IPS DF 6.9 (cell line): ENCODE measurements at places on chromosomes 4 and X.

GRCh38 chr4:6688879-6689505, 4.7 kb upstream of the S100P start:
- no peak for DNase-seq

GRCh38 chr4:155629183-155629825, 37.3 kb upstream of the GUCY1A1 start:
- no peak for DNase-seq

GRCh38 chrX:10032147-10032546, 65.0 kb downstream of the CLDN34 start:
- no peak for DNase-seq

DNA sequence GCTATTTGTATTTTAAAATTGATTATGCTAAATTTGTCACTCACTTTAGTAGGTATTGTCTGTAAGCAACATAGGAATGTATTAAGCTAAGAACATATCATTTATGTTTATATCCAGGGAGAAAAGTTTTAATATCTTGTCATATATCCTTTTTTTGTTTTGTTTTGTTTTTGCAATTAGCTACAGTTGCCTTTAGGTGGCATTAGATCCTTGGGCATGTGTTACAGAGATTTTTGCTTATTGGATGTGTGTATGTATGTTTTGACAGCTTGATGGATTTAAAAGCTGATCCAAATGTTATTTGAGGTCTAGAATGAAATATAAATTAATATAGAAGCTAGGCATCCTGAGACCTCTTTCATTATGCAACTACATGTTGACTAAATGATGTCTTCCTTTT, 36.1 kb upstream of the OTUD4 start:
- DNase-seq, result no peak

- DNase-seq, result no peak
Measured at GRCh38 chr4:6327220-6327917, 57.7 kb downstream of the WFS1 start.

DNA sequence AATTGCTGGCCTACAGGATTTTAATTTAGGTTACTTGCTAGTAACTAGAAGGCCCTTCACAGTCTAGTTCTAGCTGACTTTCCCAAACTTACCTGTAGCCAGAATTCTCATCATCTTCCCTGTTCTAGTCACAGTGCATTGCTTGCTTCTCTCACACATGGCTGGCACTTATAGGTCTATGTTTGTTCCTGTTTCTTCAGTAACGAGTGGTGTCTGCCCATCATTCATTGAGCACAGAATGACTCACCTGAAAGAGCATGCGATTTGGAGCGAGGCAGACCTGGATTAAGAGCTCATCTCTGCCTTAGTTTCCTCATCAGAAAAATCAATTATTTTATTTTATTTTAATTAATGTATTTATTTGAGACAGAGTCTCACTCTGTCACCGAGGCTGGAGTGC, 201.7 kb upstream of the ANK2 start:
- no peak for DNase-seq

DNA sequence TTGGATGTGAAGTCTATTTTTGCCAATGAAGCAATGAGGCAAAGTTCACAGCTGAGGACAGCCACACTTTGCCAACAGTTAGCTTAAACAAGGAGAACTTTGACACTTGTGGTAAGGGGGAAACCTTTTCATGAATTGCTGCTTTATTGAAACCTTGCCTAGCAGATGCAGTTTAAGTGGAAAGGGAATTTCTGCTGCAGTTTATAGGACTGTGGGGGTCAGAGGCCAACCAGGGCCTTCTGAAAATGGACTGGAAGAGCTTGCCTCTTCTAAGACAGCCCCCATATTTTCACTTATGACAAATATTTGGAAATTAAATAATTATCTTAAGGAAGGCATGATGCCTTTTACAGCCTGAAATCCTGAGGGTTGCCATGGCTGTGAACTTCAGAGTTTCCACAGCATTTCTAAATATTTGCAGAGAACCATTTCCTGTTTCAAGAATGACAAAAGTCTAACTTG, 550.3 kb downstream of the RAB28 start:
- DNase-seq, result no peak

DNA sequence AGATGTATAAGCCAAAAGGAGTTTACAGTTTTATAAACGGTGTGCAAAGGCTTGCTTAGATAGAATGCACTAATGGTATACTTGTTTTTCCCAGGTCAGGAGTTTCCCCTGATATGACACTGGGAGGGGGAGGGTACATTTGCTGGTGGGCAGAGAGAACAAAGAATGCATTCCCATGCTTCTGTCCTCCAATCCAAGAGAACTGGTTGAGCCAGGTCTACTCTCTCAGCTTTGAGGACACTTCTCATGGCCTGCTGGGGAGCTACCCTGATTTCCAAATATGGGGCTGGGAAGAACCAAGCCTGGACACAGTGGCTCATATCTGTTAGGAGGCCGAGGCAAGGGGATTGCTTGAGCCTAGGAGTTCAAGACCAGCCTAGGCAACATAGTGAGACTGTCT, 3.3 kb upstream of the GPC4 start:
- DNase-seq, result no peak

- DNase-seq, result no peak
Measured at GRCh38 chrX:40663880-40664630, 16.7 kb upstream of the CXorf38 start.

DNA sequence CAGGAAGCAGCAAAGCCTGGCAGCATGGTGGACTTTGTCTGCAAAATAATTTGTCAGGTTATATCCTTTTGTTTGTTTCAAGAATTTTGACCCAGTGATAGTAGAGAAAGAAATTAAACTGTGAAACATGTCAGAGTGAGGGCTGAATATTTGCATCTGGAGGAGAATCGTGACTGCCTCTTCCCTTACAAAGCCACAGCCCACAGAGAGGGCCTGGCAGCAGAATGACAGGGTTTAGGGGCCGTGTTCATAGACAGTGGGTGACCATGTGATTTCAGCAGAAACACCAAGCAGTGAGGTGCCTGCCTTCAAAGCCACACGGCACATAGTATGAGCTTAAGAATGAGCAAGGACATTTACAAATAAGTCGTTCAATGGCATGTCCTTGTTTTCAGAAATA, 24.4 kb upstream of the PLAC8 start:
- DNase-seq, result no peak

DNA sequence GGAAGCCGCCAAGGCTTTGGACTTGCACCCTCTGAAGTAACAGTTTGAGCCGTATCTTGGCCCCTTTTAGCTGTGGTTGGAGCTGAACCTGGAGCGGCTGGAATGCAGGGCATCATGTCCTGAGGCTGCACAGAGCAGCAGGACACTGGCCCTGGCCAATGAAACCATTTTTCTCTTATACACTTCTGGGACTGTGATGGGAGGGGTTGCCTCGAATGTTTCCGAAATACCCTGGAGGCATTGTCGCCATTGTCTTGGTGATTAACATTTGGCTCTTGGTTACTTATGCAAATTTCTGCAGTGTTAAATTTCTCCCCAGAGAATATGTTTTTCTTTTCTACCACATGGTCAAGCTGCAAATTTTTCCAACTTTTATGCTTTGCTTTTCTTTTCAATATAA, 137.2 kb downstream of the MAGEC1 start:
- DNase-seq, result no peak

- no peak for DNase-seq
Measured at GRCh38 chr4:32394255-32394654, 1674.1 kb downstream of the PCDH7 start.

- no peak for DNase-seq
Measured at GRCh38 chrX:72102760-72103159, 29.0 kb downstream of the RTL5 start.

GRCh38 chr4:122516376-122516775, 59.9 kb upstream of the IL2 start:
- no peak for DNase-seq

- DNase-seq, result no peak
Measured at GRCh38 chr4:177116161-177116560, 193.5 kb upstream of the NEIL3 start.

- no peak for DNase-seq
Measured at GRCh38 chr4:102687373-102687981, 73.3 kb downstream of the MANBA start.

DNA sequence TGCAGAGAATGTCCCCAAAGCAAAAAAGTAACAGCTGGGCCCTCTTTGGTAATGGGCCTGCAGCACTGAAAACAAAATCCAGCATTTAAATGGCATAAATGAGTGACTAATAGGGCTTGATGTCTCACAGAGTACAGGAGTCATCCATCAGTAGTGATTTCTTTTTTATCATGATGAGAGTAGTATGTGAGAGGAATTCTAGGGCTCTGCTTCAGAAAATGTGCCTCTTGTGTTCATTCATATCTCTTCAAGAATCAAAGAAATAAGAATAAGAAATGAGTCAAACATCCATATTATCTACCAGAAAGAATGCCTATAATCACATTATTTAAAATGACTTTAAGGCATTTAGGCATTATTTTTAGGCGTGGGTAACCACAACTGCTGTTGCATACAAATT, 792.9 kb upstream of the HTR2C start:
- DNase-seq, result no peak

DNA sequence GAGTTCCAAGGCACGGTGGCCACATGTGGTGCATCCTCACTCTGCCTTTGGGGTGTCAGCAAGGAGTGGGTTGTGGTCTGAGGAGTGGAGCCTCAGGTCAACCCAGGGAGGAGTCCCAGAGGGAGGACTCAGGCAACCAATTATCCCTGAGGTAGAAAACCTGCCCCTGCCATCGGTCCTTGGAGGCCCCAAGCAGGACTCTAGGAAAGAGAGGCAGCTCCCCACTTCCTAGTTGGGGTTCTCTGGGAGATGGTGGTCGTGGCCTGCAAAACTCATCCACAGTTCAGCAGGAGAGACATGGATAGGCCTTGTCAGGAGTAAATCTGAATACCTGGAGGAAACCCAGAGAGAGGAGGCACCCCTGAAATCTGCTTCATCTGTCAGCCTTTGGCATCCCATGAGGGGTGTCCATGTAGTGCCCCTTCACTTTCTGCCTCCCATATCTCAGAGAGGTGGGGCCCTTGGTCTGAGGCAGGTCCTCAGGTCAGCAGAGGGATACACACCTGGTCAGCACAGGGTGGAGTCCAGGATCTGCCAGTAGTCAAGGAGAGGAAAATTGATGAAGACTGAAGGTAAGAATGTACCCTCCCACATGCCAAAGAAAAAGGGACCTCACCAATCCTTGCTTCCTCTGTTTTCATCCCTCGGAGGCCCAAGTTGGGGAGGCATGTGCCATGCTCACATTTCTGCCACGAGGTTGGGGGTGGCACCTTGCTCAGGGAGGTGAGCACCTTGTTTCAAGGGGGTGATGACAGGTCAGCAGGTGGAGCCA, 1.6 kb downstream of the MAGEA11 start:
- no peak for DNase-seq

DNA sequence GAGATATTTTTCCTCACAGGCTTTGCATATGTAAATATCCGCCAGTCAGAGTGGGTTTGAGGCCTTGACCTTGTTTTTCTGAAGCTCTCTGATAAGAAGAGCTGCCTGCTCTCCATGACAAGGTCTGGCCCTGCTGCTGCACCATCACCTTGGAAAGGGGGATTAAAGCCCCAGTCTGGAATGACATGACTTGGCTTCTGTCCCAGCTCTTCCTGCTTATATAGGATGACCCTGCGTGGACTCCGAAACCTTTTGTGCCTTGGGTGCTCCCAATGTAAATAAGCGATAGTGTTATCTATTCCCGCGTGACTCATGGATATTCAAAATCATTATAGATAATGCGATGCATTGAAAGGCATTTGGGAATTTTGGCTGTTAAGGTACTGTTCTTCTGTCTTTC, 139.3 kb downstream of the BMPR1B start:
- DNase-seq, result no peak

GRCh38 chr4:71713611-71714203, 70.2 kb downstream of the GC start:
- no peak for DNase-seq

DNA sequence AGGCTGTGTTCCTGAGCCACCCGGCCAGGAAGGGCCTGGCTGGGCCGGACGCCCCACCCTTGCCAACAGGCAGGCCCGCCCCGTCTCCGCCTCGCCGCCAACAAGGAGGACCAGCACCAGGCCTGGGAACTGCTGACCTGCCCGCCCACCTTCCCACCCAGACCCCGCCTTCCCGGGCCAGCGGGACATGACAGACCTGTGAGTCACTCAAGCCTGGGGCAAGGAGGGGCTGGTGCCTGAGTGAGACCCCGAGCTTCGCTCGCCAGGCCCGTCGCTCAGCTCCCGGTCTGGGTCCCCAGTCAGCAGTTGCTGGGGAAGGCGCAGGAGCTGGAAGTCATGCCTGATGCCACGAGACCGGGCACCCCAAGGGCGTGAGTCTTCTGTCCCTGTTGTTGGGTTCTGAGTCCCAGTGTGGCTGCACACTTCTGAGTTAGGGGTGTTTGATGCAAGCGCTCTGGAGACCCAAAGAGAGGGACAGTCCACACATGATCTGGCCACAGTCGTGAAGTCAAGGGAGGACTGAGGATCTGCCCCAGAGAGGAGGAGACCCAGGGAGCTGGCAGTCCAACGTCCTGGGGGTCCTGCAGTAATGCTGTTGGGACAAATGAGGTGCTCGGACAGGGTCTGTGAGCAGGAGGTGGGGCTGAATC, at the start of gene DNASE1L1:
TSS of gene DNASE1L1 (minus strand) at position 33 of the 650 bp plus-strand sequence. CDS start 3,686 bp downstream, outside the sequence.
- no peak for DNase-seq

GRCh38 chrX:118974088-118974907, at the start of gene LONRF3:
Gene LONRF3 (plus strand): TSS chrX:118974618. CDS start chrX:118974781, 163 bp downstream.
- no peak for DNase-seq

DNA sequence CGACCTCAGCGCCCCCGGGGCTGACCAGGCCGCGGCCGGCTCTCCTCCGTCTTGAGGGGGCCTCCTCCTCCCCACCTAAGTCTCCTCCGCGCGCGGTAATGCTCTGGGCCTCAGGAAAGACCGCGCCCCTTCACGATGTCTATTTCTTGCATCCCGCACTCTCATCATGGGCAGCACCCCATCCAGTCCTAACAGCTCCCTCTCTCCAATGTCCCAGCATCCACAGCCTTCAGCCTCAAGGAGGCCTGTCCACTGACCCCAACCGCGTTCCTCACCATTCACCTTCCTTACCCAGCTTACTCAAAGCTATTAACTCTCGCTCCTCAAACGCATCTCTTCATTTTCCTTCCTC, 77.5 kb downstream of the MAGED4 start:
- DNase-seq, result no peak

DNA sequence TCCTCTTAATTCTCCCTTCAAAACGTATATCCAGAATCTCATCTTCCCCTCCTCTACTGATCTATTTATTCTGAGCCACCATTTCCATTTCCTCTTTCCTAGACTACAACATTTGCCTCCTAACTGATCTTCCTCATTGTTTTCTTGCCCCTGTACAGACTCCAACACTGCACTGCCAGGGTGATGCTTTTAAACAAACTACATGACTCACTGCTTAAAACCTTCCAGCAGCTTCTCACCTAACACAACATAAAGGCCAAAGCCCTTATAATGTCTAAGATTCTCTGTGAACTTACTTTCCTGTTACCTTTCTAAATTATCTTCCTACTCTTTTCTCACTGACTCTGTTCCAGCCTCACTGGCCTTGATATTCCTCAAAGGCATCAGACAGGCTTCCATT, 161.0 kb upstream of the HS3ST1 start:
- no peak for DNase-seq

DNA sequence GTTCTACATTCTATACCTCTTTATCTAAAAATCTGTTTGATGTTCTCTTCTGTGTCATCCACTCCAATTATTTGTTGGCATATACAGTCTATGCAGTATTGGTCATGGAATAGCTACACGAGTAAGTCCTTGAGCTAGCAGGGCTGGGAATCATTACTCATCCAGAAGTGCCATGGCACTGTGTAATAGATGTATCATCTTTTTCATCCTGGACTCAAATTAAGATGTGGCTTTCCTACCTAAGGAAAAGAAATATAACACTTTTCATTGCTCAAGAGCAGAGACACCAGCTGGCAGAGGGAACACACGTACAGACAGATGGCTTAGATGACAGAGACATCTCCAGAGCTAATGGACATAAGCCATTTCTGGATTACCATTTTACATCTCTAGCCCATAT, 159.8 kb downstream of the FAM13A start:
- no peak for DNase-seq

GRCh38 chrX:11352296-11352741, 59.1 kb downstream of the AMELX start:
- no peak for DNase-seq
